ENCODE measurements at places on chromosomes 16 and 17.
A peak's percentile ranks its signal among the peaks of the same experiment; 100 is the strongest.

- peak; percentile 77 for DNase-seq
Observed at GRCh38 chr17:35764123-35764991, 3.7 kb downstream of the C17orf50 start.

DNA sequence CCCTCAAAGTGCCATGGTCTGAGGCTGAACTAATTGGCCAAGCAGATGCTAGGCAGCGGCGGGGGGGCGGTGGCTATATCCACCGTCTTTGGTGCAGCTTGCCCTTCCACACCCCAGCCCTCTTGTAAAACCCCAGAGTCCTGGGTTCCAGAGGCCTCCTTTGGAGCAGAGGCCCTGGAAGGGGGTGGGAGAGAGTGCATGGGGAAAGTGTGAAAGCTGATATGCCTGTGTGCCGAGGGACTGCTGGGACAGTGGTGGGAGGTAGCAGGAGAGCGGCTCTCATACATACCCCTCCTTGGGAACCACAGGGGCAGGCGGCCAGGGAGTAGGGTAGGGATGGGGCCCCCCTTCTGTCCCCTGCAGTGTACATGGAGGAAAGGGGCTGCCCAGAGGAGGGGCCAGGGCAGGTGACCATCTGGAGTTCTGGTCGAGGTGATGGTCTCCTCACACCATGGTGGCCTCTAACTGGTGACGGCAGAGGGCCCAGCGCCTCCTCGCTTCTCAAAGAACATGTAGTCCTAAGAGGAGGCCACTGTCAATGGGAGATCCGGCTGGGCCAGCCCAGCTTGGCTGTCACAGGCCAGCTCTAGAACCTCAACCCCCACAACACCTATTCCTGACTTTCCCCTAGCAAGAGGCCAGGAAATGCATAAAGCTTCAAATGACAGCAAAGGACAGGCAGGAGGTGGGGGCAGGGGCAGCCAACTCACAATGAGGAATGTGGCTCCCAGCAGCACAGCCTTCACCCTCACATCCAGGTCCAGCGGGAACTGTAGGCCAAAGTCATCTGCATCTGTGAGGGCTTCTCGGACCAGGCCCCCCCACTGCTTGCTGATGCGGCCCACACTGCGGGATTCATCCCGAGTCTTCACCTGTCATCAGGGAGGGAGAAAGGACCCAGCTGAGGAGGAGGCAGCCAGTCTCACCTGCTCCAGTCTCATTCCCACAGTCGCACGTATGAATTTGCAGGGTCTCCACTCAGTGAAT, 4.1 kb downstream of the PLSCR3 start:
- DNase-seq: no peak

DNA sequence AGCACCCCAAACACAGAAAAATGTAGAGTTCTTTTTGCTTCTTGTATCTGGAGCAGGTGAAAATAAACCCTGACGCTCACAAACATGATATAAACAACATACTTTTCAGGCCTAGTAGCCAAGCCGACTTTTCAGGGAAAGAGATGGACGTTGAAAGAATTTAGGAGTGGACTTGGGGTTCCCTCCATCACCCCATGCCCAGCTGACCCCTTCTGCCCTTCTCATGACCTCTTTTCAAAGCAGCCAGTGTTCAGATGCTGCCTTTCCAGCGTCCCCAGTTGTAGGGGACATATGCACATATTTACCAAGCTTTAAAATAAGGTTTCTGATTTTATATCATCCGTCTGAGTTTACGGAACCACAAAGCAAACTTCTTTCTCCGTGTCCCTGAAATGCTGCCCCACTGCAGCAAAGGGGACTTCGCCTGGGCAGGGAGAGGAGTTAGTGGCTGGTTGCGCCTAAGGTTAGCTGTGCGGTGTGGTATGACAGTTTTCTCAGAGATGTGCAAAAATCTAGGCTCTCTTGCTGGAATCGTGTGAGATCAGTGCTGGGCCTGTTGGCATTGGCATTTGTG, 235.5 kb downstream of the MRTFB start:
- no peak for DNase-seq

DNA sequence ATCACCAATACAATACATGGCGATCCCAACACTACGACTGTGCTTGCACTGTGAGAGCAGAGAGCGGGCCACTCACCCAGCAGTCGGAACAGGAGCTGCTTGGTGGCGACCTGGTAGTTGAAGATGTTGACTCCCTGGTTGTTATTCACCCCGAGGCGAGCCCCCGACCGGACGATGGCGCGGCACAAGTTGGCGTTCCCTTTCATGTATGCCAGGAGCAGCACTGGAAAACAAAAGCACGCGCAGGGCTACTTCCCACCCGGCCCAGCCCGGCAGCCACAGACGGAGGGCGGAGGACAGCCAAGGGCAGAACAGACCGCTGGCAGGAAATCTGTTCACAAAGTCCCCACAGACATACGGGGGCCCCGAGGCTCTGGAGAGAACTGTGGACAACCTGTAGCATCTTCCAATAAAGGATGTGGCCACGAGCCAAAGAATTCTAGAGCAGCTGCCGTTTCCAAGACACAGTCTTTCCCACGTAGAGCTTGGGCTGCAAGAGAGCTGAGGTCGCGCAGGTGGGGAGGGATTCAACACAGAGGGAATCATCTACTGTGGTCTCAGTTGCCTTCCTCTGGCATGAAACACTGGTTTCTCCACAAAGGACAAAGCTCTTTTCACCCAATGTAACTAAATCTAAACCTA, 27.8 kb downstream of the CYB5D2 start:
- DNase-seq: no peak

DNA sequence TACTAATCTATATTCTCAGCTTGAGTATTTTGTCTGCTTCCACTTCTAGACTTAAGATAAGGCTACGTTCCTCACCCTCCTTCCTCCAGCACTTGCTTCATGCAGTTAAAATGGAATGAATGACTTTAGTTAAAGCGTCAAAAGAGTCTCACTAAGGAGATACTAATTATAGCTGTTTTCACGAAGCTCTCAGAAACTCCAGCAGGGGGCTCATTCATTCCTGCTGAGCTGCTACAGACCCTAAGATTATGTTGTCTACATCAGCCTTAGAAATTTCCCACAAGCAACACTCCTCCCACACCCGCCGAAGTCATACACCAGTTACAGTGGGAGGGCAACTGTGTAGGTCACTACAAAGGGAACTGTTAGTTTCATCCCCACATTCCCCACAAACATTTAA, 57.0 kb upstream of the KIFC3 start:
- no peak for DNase-seq

GRCh38 chr16:81650982-81651562, 128.0 kb upstream of the PLCG2 start:
- DNase-seq: no peak

DNA sequence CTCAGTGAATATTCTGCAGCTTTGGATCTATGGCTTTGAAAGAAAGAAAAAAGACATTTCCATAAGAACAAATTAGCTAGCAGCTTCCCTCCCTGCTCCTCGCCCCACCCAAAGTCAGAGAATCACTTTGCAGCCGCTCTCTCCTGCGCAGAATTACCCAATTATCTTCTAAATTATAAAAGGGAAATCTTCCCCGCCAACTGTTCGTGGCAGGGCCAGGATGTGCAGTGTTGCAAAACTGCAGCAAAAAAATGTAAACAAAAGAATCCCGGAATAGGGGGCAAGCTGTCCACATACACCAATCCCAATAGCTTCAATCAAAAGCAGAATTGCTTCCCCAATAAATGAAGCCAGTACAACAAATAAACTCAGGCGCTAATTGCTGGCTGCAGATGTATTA, 510.6 kb downstream of the RBFOX1 start:
- peak; percentile 22 for DNase-seq

DNA sequence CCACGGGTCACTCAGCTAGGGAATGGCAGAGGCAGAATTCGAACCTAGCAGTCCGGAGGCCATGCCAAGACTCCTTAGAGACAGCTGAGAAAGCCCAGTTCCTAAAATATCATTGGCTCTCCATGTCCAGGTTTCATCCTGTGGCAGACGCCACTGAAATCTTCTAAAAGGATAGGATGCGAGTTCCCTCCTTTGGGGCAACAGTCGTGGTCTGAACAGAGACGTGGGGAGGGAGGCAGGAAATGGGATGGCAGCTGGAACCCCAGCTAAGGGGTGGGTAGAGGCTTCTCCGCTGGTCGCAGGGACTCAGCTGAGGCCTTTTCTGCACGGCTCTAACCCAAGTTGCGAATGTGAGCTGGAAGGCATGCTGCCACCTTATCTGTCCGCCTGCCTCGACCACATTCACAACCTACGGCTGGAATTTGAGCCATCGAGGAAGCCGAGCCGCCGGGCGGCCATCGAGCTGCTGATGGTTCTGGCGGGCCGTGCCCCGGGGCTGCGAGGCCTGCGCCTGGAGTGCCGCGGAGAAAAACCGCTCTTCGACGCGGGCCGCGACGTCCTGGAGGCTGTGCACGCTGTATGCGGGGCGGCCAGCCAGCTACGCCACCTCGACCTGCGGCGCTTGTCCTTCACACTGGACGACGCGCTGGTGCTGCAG, 1.9 kb upstream of the HSF4 start:
- DNase-seq: no peak

GRCh38 chr16:12084436-12084835, 107.9 kb downstream of the SNX29 start:
- no peak for DNase-seq

- no peak for DNase-seq
Observed at GRCh38 chr16:65285128-65286048, 163.5 kb upstream of the CDH11 start.

DNA sequence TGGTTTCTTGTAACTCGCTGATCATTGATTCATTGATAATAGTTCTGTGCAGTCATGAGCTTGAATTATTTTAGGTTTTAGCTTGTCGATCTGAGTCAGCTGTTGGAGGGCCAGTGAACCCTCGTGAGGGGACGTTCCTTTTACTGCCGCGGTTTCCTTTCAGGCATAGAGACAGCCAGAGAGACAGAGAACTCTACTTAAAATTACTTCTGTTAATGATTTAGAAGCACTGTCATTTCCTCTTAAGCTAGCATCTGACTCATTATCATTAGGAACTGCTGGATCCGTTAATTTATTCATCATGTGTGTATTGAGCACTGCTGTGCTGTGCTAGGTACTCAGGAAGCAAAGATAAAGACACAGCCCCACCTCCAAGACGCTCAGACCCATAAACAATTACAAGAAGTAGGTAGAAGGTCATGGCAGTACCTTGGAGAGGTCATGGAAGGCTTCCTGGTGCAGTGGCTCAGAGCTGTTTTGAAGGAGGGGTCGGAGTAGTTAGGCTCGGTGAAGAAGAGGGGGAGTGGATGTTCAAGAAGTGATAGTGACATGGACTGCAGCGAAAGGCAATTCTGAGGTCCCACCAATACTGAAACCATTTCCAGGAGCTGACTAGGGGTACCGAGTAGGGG, 3.3 kb downstream of the PGS1 start:
- no peak for DNase-seq
